ENCODE measurements at places on chromosomes 7 and 10.

- no peak for DNase-seq
Observed at GRCh38 chr7:116653646-116654045, 18.4 kb upstream of the MET start.

- no peak for DNase-seq
Observed at GRCh38 chr7:44323381-44324203, 1.8 kb downstream of the CAMK2B start.

DNA sequence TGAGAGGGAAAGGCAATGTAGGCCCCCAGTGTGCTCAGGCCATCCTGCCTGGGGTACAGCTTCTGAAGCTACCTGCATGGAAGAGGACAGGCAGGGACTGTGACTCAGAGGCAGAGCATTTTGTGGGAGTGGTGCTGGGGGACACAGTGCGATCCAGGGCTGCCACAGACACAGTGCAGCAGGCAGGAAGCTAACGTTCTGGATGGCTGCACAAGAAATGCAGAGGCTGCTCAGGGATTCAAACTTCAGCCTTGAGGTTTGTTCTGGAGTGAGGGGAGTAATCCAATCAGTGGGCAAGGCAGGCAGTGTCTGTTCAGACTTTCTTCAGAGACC, 648.0 kb upstream of the IGFBP3 start:
- no peak for DNase-seq

DNA sequence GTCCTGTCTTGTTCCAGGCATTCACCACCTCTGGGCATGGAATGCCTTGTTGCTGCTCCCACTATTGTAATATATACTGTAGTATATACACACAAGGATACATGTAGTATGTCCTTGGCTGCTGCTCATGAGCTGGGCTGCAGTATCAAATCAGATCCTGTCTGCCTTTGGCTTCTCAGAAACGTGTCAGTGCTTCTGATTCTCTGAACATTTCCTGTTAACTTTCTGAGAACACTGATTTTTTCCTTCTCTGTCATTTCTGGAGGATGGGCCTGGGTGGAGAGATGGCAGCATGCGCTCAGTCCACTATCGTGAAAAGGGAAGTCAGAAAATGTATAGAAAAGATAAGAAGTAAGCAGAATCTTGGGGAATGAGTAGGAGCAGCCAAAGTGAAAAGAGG, 12.2 kb downstream of the SFTPA2 start:
- DNase-seq, result no peak

DNA sequence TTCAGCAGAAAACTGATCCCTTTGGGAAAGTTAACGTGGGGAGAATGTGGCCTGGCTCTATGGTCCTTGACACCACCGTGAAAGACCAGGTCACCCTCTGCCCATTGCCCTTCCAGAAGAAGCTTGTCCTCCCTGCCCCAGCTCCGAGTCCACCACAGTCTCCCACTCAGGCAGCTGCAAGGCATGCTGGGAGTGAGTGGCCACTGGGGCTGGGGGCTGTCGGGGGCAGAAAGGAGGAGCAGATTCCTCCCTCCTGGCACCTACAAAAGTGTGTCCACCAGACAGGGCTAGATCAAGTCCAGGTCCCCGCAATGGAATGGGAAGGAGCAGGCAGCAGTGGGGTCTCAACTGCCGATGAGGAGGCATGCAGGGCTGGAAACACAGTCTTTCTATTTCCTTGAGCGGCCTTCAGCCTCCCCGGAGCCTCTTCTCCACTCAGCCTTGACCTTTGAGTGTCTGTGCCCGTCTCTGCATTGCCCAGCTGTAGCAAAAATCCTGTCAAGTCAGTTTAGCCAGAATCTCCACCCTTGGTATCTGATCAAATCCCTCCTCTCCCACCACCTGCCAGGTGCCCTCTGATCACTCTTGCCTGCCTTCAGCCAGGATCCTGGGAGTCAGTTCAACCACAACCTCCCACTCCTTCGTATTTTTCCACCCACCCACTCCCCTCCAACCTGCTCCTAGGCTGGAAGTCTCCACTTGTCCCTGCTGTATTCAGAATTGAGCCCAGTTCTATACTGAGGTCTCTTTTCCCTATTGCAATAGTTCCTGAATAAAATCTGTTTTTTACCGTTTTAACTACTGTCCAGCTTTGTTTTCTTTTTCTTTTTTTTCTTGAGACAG, 6.9 kb upstream of the ZNF316 start:
- no peak for DNase-seq

- DNase-seq, result no peak
Observed at GRCh38 chr7:34155220-34155908, 250.0 kb downstream of the BMPER start.

- no peak for DNase-seq
Observed at GRCh38 chr10:43121444-43121843, 16.8 kb upstream of the CSGALNACT2 start.

All from substantia nigra (tissue), 51 donors.